ENCODE measurements at places on chromosomes 5 and 9.
A peak's percentile ranks its signal among the peaks of the same experiment; 100 is the strongest.

DNA sequence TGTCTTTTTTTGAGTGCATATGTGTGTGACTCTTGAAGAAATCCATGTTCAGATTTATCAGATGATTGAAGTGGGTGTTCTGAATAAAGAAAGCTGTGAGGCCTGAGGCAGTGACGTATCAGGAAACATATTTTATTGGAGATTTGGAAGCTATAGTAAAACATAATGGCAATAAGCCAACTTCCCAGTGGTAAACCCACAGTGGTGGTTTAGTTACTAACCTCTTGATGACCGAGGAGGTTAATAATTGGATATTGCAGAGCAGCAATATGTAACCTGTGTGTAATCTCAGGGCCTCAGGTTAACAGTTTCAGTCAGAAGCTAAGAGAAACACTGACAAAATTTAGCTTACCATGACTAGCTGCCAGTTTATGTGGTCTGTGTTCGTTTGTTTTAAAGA, 6.9 kb downstream of the RGMB start:
- no peak for DNase-seq

DNA sequence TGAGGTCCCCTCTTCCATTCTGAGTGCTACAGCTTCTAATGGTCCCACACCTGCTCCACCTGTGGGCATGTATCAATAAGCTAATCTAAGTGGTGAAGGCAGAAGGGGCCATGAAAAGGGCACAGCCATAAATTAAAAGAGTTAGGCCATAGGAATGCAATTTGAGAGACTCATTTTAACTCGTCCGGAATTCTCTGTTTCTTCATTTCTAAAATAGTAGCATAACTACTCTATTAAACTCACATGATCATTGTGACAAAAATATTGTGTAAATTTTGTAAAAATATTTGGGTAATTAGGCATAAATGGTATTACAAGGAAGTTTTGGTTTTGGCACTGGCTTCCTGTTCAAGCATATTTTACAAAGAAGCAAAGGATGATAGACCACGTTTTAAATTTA, 103.1 kb upstream of the TXNDC8 start:
- no peak for DNase-seq

GRCh38 chr9:77304543-77304942, 127.2 kb downstream of the VPS13A start:
- no peak for DNase-seq

GRCh38 chr5:24646915-24647314, 2.1 kb upstream of the CDH10 start:
- no peak for DNase-seq

GRCh38 chr5:72448368-72448767, 58.8 kb downstream of the ZNF366 start:
- no peak for DNase-seq

DNA sequence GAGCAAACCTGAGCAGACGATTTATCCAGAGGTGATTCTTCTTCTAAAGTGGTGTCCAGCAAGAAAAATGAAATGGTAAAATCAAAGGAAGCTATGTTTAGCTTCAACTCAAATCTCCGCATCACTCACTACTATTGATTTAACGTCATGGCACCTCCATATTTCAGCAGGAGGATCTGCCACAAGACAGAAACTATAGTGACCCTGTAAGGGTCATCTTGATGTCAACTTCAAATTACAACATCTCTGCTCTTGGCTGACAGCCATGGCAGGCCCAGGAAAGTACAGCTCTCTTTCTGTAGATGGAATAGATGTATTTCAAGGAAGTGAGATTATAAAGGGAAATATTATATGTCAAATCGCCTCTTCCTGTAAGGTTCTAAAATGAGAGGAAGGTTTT, 10.1 kb upstream of the EFNA5 start:
- no peak for DNase-seq

GRCh38 chr5:179820127-179820482, 600 bp upstream of the SQSTM1 start:
- no peak for DNase-seq

- DNase-seq, result peak; percentile 72
Measured at GRCh38 chr9:75108571-75108970, 20.3 kb downstream of the OSTF1 start.
